ENCODE measurements at places on chromosomes 16 and 17.

DNA sequence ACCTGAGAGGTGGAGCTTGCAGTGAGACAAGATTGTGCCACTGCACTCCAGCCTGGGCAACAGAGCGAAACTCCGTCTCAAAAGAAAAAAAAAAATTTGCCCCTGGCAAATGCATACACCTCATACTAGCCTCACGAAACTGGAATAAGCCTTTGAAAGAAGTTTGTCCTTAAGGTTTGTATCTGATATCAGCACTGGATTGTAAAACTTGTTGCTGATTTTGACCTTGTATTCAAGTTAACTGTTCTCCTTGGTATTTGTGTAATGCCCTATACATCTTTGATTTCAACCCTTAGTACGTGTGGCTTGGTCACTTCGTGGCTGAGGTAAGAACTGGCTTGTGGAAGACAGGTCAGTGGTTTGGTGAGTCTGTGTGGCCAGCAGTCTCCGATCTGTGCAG lies 6.2 kb upstream of the FLCN start:
- no peak for DNase-seq
- peaks cover under 1% of the 10 kb centered on the region for H3K4me1 ChIP-seq

DNA sequence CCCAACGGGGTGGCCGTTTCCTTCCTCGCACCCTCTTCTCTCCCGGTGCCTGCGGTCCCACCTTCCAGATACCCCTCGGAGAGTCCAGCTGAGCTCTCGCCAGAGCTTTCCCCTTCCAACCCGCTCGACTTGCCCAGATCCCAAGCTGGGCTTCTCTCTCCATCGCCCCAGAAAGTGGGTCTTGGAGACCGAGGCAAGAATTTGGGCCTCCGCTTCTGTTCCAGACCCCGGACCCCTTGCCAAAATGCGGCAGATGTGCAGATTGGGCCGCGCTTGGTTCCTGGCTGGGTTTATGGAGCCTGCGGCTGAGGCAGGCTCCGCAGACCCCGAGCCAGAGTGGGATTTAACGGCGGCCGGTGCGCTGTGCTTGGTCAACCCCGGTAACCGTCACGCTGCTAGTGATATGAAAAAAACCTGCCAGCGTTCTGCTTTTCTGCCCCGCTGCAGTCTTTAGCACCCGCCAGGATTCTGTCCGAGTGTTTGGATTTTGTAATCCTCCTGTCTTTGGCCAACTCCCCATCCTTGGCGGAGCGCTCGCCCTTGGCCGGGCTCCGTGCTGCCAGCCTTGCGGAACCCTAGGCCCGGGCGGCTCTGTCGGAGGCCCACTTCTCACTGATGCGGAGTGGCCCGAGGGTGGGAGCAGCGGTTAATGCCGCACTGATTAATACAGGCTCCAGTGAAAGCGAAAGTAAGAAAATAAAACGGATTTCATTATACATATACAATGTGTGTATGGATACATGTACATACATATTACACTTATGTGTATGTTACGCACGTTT lies 754 bp upstream of the SLFN11 start:
- peaks cover 3% of the 10 kb centered on the region for H3K36me3 ChIP-seq
- DNase-seq, result peak; percentile 35
- peak overlapping the region; percentile 99 for H3K27ac ChIP-seq
- H3K27me3 ChIP-seq, result no peaks in the 10 kb centered on the region
- H3K4me3 ChIP-seq, result peak overlapping the region; percentile 92
- peaks cover 13% of the 10 kb centered on the region for H3K4me1 ChIP-seq

GRCh38 chr16:21650521-21650920 lies 1.9 kb downstream of the IGSF6 start:
- H3K36me3 ChIP-seq, result peaks cover 10% of the 10 kb centered on the region
- peaks cover 37% of the 10 kb centered on the region for H3K4me1 ChIP-seq
- H3K4me3 ChIP-seq, result no peak overlapping the region
- no peak overlapping the region for H3K27ac ChIP-seq
- no peak for DNase-seq

- H3K27me3 ChIP-seq, result no peaks in the 10 kb centered on the region
- no peaks in the 10 kb centered on the region for H3K4me1 ChIP-seq
- H3K36me3 ChIP-seq, result peaks cover 60% of the 10 kb centered on the region
- no peak overlapping the region for H3K4me3 ChIP-seq
These were observed 13.4 kb downstream of the MSI2 start for GRCh38 chr17:57269598-57270255.

DNA sequence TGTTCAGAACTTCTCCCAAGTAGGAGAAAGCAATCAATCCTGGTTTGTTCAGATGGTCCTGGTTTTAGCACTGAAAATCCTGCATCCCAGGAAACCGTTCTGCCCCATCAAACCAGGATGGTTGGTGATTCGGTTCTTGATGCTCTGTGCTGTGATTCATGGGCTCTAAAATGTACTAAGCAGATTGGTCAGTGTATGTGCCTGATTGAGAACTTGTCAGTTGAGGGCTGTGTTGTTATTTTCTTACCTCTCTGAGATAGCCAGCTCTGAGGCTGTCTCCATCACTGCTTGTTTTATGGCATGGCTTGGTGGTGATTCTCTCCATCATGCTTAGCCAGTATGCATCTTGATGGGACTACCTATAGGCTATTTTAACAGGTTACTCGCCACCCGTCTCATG lies 246.9 kb upstream of the RBFOX1 start:
- no peak overlapping the region for H3K4me3 ChIP-seq
- H3K4me1 ChIP-seq, result no peaks in the 10 kb centered on the region
- no peaks in the 10 kb centered on the region for H3K27me3 ChIP-seq
- H3K27ac ChIP-seq, result no peak overlapping the region
- DNase-seq, result no peak
